Astrocyte of the hippocampus (primary cell): ENCODE measurements at places on chromosomes 16 and 17.
A peak's percentile ranks its signal among the peaks of the same experiment; 100 is the strongest.

- DNase-seq = no peak
Observed at GRCh38 chr16:35533683-35534082, 2074.3 kb downstream of the TP53TG3F start.

DNA sequence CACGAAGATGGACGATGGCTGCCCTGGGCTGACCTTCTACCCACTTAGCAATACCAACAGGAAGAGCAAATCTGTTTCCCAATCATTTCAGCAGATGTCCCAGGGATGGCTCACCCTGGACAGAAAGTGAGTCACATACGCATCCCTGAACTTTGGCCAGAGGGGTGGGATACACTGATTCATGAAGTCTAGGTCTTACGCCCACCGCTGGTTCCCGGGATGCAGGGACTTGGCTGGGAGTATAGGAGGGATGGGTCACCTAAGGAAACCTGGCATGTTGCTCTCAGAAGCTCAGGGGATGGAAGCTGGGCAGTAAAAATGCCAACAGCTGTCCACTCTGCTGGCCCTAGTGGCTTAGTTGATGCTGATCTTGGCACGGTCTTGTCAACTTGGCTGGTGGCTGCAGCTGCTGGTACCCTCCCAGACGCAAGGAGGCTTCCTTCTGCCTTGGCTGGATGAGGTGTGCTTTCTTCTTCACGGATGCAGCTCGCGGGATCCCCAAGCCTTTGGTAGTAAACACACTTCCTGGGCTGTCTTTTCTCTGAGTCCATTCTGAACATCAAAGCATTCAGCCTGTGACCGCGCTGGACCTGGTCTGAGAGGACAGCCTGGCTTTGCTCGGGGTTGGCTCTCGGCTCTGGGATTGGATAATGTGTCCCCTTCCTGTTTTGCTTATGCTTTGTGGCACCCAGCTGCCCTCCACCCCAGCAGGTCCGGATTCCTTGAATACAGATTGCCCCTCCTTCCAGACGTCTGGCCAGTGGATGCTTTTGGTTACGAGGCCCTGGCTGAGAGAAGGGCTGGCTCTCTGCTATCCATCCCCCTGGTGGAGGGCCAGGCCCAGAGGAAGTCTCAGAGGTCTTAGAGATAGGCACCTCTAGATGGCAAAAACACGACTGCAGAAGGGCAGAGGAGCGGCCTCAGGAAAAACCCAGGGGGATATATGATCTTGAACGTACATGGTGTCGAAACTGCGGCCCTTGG is 71.5 kb downstream of the RAP1GAP2 start:
- DNase-seq = peak; percentile 51

- DNase-seq = peak; percentile 47
Observed at GRCh38 chr17:58338841-58339754, 10.5 kb upstream of the TSPOAP1 start.

GRCh38 chr17:19343671-19344151 is 18.8 kb downstream of the B9D1 start:
- no peak for DNase-seq

- DNase-seq = no peak
Observed at GRCh38 chr16:27304881-27305745, 8.7 kb upstream of the IL4R start.
